ENCODE measurements at places on chromosomes 12 and 14.

DNA sequence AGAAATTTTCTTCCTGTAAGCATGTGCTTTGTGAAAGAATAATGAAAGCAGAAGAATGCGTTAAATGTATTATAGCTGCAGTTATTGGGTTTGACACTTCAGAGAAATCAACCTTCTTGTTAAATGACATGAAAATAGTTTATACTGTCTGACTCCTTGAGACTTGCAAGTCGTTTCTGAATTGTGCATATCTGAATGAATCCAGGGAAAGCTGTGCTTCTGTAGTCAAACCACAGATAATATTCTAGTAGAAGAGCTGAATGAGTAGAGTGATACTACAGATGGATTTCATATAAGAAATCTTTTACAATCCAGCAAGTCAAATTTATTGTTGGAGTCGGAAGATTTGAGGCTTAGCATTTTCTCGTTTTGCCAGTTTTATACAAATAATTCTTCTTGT is 343.3 kb downstream of the RAD51B start:
- DNase-seq: no peak

DNA sequence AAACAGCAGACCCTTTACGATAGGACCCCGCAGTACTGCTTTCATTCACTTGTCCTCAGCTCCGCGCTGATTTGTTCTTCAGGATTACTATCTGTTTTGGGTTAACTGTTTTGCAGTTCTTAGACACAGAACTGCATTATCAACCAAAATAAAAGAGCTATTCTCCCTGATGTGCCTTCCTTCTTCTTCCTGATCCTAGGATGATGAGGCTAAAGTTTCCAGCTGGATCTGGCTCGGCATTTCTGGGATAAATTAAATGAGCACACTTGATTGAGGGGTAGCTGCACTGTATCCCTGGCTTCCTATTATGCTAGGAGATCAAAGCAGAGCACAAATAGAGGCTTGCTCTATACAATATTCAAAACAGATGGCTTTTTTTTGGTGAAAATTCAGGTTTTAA is 165.7 kb downstream of the FBXL14 start:
- DNase-seq: no peak

- no peak for DNase-seq
Observed at GRCh38 chr14:85587151-85587711, 57.3 kb downstream of the FLRT2 start.

- no peak for DNase-seq
Observed at GRCh38 chr14:93092606-93093556, 22.8 kb downstream of the ITPK1 start.

- no peak for DNase-seq
Observed at GRCh38 chr12:28440081-28440608, 249.9 kb downstream of the CCDC91 start.

DNA sequence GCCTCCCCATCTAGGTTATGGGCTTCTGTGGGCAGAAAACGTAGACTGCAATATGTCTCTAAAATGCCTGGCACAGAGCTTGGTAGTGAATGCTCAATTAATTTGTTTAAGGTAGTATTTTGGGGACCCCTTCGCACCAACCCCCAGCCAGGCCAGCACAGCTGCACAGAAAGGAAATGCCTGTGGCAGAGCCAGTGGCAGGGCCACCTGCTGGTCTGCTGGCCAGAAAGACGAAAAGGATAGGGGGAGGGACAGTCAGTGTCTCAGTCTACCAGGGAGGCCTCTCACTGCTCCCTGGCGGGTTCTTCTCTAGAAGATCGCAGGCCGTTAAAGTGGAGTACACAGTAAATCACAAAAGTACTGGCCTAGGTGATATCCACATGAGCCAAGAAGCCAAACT is 3.5 kb downstream of the RAB15 start:
- peak; percentile 41 for DNase-seq

DNA sequence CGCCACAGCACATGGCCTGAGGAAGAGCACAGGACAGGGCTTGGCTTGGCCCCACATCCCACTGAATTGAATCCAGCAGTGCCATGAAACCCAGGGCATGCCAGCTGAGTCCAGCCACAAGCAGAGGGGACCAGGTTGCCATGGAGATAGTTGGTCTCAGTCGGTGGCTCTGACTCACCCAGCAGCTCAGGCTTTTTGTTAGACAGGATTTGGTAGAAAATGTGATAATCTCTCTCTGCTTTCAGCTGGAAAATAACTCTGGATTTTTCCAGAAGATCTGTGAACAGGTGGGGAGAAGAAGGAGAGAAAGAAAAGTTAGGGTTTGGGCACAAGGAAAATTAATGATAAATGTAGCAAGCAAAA is 4.8 kb downstream of the MYH7 start:
- DNase-seq: no peak

DNA sequence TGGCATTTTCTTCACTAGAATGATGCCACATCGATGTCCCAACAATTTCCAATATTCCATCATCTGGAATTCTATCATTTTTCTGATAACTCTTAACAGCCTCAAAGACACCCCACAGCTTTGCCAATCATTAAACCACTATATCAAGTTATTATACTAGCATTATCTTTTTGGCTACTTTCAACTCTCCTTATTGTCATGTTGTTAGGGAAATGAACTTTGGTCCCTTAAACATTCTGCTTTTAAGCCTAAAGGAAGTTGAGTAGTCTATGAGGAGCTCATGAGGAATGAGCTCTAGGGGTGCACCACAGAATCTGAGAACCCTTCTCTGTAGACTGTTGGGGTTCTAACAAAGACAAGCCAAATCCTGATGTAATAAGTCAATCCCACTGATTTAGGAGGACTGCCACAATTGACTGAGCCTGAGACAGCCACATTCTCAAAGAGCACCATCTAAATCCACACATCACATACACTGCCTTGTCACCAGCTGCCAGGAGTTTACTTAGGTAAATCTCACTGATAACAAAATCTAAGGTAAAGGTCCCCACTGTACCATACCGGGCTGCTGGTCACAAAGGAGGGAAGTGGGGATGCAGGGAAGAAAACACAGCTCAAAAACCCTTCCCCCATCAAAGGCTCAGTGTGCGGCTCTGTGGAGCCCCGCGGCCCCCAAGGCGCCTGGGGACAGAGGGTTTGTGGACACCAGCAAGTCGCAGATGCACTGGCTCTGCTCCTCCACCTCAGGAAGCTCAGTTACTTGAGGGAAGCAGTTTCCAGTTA is 58.2 kb downstream of the SETD3 start:
- no peak for DNase-seq

DNA sequence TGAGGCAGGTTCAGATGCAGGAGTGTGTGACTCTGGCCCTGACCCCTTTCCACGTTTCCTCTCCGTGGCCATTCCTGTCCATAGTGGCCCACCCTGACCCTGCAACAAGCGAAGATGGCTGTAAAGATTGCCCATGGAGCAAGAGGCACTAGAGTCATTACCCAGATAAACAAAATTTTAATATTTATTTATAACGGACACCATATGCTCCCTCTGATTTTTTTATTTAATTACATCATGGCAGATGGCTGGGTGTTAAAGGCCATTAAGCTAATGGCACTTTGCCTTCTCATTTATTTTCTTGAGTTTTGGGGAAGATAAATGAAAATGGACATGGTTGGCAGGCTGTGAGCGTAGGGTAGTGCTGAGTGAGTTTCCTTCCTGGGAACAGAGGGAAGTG is 58.7 kb downstream of the WSCD2 start:
- peak; percentile 93 for DNase-seq

- no peak for DNase-seq
Observed at GRCh38 chr12:1918081-1918883, at the start of gene CACNA2D4. TSS of gene CACNA2D4 (minus strand) at chr12:1918652. CDS start at chr12:1918473, 179 bp downstream.

- no peak for DNase-seq
Observed at GRCh38 chr12:5581616-5582015, 149.7 kb downstream of the NTF3 start.

DNA sequence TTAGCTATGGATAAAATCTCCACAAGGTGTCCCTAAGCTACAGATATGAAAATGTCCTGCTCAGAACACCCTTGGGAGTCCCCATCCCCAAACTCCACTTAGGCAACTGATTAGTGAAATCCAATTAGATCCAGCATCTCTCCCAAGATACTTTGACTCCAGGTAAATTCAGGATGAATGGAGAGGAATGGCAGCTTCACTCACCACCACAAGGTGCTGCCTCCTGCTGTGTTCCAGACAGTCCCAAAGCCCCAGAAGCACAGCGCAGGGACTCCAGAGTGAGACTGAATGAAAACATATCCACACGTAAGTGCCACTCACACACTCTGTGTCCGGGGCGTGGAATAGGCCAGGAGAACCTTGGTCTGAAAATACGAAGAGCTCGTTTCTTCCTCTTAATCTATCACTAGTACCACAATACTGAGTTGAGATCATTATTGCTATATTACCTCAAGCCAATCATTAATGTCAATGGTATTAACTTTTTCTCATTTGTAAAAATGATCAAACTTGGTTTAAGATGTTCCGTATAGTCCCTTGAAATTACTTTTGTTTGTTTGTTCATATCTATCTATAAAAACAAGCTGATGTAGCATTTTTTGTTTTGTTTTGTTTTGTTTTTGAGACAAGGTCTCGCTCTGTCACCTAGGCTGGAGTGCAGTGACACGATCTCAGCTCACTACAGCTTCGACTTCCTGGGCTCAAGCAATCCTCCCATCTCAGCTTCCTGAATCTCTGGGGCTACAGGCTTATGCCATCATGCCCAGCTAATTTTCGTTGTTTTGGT is 70.0 kb upstream of the BICD1 start:
- DNase-seq: no peak

DNA sequence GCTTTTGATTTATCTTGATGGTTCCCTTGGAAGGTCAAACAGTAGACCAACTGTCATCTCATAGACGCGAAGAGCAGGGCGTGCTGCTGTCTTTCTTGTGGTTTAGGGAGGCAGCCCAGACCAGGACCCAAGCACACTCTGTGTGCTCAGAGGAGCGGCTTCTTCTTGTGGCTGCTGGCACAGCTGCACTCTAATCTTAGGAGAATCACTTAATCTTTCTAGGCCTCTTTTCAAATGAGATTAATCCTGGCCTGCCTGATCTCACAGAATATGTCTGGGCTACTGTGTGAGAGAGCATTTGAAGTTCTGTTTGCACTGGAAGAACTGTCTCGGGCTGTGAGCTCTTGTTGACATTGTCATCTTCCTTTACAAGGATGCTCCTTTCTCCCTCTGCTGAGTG is 60.0 kb upstream of the TRAF3 start:
- DNase-seq: no peak

GRCh38 chr12:104520242-104520900 is 63.6 kb downstream of the CHST11 start:
- no peak for DNase-seq

DNA sequence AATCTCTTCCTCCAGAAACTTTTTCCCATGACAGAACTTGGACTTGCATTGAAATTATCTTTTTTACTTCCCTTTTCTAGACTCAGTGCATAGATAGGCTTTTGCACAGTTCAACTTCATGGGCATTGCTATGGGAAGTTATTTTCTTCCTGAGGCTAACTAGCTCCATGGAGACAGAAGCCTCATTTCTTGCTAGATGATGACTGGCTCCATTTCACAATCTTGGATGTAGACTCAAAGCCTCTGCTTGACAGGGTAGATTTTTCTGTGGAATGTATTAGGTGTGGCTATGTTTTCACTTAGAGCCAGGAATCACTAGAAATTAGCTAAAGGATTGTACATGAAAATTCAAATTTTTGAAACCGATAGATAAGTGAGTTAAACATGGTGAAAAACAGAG is 884.1 kb upstream of the MGAT4C start:
- DNase-seq: no peak

DNA sequence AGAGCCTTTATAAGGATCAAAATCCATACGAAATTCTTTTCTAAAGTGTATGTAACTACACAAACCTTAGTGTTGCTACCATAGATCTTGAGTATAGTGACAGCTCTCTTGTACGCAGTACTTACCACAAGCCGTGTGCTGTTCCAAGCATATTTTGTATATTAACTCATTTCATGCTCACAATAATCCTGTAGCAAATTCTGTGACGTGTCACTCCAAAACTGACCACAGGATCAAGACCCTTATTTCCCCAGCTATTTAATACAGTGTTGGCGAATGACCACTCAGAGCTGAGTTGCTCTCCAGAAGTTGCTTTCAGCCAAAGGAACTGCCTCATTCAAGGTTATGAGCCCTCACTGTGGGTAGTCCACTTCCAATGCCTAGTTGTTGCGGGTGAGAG is 169.8 kb downstream of the BTG1 start:
- DNase-seq: no peak

DNA sequence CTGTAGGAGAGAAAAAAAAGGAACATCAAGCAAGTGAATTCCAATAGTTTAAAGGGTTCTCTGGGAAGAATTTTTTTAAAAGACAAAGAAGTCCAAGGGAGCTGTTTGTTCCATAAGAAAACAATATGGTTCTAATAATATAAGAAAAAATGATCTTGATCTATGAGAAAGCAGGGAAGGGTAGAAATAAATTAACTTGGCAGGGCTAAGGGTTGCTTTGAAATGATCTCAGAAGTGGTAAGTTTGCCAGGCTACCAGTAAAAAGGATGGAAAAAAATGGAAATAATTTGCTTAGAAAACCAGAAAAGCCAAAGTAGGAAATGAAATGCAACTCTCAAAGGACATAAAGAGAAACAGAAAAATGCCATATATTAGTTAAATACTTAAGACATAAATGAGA is 41.7 kb upstream of the EMP1 start:
- DNase-seq: no peak

GRCh38 chr12:26857465-26858176 is 24.6 kb upstream of the ITPR2 start:
- no peak for DNase-seq

DNA sequence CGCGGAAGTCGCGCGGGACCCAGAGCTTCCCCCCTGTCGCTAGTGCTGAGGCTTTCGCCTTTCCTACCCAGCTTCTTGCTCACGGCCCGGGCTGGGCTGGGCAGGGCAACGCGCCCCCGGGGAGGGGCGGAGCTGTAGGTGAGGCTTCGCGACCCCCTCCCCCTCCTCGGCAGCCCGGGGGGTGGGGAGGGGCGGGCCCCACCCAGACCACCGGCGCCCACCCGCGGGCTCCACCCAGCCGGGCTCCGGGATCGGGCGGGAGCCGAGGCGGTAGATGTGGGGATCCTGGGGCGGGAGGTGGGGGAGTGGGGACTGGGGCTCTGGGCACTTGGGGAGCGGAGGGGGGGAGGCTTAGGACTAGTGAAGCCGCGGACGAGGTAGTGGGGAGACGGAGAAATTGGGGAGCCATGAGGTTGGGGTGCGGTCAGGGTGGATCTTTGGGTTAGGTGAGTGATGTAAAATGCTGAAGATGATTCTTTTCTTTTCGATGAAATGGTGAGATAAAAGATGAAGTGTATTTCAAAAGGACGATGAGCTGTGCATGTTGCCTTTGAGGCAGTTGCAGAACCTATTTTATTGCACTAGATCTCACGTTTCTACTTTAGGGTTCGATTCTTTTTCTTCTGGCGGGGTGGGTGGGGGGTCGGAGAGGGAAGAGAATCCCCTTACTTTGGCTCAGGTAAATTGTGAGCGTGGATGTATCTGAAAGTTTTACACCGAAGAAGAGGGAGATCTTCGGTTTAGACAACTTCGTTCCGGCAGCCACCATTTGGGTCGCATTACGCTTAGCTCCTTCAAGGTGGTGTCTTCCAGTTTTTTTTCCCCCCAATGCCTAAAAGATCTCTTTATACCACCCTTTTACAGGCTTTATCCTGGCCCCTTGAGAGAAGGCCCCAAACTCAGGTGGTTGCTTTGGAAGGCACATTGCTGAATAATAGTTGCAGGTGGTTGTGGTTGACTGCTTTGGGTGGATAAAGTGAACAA is 619 bp downstream of the ERC1 start:
- DNase-seq: peak; percentile 54

GRCh38 chr12:14751986-14752385 is 51.3 kb downstream of the WBP11 start:
- DNase-seq: no peak

- no peak for DNase-seq
Observed at GRCh38 chr12:65853489-65854157, 29.3 kb downstream of the HMGA2 start.

Measured in cerebellar cortex (tissue), 1 donor.